Testis (tissue), 5 donors: ENCODE measurements at places on chromosomes 6 and 20. TPM values are rescaled to one million over a fixed set of nuclear protein-coding genes. Genes with fewer than 3 reads are reported as not detected.

GRCh38 chr20:36467076-36467999, 74.0 kb upstream of the MYL9 start:
- DNase-seq, result no peak

GRCh38 chr20:9241232-9241692, 172.4 kb downstream of the PLCB4 start:
- no peak for DNase-seq

GRCh38 chr6:165585060-165585459, 78.0 kb downstream of the PDE10A start:
- no peak for DNase-seq

IL17A gene
- total RNA-seq, result not detected

GRCh38 chr20:1946442-1946761, 47.5 kb downstream of the PDYN start:
- no peak for DNase-seq

DNA sequence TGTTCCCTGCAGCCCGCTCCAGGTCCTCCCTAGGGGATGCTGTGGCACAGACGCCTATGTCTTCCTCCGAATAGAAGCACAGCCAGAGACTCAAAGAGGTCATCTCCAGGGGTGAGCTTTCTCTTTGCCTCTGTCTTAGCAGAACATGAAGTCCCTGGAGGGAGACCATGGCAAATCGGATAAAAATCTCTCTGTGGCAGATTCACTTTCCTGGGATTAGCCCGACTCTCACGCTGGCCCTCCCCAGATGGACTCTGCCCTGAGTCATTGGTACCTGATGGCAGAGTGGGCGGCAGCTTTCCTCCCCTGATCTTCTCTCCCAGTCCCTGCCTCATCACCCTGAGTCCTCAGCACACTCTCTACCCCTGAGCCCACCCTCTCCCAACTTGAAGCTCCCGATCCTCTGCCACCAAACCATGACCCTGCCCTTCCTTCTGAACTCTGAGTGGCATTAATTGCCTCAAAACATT, 58.0 kb upstream of the CCDC167 start:
- no peak for DNase-seq

- DNase-seq, result peak; percentile 84
These were observed 8.6 kb upstream of the LBP start for GRCh38 chr20:38337561-38338140.

RGS19 gene
- 10.4 TPM for total RNA-seq

GRCh38 chr20:23880417-23880816, 869 bp upstream of the CST5 start:
- DNase-seq, result no peak
